ENCODE measurements at places on chromosomes 3 and 15.

DNA sequence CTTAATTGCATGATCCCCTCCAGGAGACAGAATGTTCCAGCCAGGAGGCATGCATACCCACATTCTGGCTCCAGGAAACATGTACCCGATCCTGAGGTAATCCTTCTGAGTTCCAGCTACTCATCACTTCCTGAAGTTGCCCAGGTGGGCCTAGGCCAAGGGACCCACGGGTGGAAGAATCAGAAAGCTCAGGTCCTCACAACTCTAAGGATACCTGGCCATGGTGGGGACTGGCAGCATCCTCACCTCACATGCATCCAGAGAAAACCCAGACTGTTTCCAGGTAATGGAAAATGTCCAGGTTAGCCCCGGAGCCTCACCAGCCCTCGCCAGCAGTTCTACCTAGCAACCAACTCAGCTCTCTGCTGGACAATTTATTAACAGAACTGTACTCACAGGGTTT is 78.2 kb downstream of the DAPK2 start:
- no peak for DNase-seq

DNA sequence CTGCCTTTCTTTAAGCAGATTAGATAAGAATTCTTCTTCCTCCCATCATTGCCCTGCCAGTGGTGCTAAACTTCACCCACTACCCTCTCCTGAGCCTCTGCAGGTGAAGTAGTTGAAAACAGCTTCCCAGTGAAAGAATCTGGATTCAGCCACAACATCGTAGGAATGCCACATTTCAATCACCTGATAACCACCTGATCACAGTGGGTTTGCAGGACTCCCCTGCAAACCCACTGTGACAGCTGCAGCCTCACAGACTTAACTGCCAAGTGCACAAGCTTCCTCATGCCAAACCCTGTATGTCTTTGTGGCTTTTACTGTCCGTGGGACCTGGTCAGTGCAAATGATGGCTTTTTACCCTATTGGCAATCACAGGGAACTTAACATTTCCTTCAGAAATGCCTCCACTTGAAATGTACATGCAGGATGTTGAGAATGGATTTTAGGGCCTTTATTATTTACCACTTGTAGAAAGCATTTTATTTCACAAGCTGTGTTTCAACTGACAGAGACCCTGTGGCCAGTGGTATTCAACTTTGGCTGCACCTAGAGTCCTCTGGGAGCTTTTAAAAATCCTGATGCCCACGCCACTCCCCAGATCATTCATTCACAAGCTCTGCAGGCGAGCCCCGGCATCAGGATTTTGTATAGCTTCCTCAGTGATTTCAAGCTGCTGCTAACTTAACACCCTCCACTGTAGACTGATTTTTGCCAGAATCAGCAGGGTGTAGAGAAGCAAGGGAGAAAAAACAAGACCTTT is 49.1 kb downstream of the OXNAD1 start:
- DNase-seq = no peak

- no peak for DNase-seq
Measured at GRCh38 chr15:25803541-25803940, 59.6 kb downstream of the ATP10A start.

- no peak for DNase-seq
Measured at GRCh38 chr15:88465633-88466224, 1.5 kb downstream of the MRPL46 start.

GRCh38 chr15:89772932-89773583 is 3.1 kb upstream of the MESP2 start:
- no peak for DNase-seq

GRCh38 chr3:189195302-189195701 is 23.5 kb downstream of the TPRG1 start:
- DNase-seq = no peak

GRCh38 chr3:27715454-27715806 is 6.7 kb downstream of the EOMES start:
- no peak for DNase-seq

GRCh38 chr15:70382009-70382749 is 284.5 kb upstream of the TLE3 start:
- no peak for DNase-seq

DNA sequence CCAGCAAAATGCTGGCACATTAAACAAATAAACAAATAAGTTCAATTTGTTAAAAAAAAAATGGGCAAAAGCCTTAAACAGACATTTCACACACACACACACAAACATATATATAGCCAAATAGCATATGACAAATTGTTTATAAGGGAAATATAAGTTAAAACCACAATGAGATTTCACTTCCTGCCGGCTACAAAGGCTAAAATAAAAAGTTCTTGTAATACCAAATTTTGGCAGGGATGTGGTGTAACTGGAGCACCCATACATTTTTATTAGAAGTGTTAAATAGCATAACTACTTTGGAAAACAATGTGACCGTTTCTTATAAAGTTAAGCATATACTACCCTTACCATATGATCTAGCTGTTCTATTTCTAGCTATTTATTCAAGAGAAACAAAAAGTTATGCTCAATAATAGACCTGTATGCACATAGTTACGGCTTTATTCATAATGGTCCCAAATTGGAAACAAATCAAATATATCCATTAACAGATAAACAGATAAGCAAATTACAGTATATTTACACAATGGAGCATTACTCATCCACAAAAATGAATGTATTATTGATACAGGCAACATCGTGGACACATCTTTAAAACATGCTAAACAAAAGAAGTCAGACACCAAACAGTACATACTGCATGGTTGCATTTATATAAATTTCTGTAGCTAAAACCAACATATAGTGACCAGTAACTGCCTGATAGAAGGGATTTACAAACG is 93.9 kb downstream of the EOMES start:
- DNase-seq = no peak

GRCh38 chr3:14483286-14483685 is 56.9 kb downstream of the GRIP2 start:
- no peak for DNase-seq

GRCh38 chr3:105747060-105747541 is 121.7 kb downstream of the CBLB start:
- no peak for DNase-seq

GRCh38 chr15:64144565-64145281 is 6.8 kb upstream of the SNX22 start:
- no peak for DNase-seq

DNA sequence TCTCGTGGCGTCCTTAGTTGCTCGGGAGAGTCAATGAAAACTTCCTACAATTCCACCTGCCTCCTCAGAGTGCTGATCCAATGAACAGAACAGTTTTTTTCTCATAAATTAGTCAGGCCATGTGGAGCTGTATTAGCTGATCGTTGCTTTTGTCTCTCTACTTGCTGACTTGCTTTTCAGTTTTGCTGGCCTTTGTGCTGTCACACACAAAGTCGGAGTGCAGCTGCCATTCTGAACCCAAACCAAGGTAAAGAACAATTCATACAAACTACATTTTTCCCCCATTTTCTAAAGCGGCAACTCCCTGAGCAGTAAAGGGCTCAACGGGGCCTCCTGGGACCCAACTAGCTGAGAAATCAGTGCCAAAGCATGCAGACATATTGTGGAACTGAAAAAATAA is 43.1 kb downstream of the MEIS2 start:
- no peak for DNase-seq

- no peak for DNase-seq
Measured at GRCh38 chr3:155352900-155353490, 59.5 kb upstream of the STRIT1 start.

GRCh38 chr3:25474052-25474451 is 46.0 kb downstream of the RARB start:
- no peak for DNase-seq

DNA sequence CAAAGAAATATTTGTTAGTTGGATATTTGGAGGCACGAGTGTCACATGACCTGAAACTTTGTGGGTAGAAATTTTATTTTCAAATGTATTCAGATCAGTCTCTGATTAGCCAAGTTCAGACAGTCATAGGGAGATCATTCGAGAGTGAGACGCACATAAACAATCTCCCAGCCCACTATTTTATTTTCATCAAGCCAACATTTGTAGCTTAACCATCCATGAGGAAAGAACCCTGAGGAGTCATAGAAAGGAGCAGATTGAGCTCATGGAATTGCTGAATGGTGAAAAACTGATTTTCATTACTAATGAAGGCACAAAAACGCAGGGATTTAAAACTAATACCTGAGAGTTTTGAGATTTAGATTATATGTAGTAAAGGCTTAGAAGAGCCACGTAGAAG is 548.7 kb downstream of the NSUN3 start:
- DNase-seq = no peak

DNA sequence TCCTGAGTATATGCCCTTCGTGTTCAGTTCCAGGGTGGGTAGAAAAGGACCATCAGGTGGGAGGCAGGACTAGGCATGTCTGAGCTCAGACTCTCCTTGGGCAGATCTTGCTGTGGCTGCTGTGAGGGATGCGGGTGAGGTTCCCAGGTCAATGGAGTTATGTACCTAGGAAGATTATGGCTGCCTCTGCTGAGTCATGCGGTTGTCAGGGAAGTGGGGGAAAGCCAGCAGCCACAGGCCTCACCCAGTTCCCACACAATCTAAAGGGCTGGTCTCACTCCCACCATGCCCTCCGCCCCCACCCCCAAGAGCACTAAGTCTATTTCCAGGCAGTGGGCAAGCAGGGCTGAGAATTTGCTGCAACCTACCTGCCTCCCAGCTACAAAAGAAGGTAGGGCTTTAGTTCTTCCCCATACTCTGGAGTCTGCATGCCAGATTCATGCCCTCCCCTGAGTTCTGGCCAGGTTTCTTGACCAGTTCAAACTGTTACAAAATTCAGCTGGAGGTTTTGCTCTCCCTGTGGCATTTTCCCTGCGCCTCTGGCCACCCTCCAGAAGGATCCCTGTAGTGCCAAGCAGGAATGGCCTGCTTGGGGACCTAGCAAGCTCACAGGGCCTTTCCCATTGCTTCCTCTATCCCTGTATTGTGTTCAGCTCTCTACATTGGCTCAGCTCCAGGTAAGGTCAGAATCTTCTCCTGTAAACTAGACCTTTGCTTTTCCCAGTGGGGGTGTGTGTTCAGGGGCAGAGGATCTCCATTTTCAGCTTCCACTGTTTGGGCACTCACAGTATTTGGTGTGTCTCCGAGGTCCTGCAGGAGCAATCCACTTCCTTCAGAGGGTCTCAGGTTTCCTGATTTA is 12.7 kb upstream of the TMCO5A start:
- DNase-seq = no peak

DNA sequence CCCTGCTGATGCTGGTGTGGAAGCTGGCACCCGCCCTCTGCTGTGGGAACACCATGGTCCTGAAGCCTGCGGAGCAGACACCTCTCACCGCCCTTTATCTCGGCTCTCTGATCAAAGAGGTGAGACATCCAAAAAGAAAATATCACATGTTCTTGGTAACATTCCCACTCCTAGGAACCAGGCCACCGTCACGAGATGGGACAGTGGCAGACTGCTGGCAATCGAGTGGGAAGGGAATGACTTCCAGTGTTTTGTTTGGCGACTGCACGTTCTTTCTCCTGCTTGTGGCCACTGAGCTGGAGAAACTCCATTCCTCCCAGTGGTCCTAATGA is 14.3 kb downstream of the ALDH1A3 start:
- DNase-seq = no peak

DNA sequence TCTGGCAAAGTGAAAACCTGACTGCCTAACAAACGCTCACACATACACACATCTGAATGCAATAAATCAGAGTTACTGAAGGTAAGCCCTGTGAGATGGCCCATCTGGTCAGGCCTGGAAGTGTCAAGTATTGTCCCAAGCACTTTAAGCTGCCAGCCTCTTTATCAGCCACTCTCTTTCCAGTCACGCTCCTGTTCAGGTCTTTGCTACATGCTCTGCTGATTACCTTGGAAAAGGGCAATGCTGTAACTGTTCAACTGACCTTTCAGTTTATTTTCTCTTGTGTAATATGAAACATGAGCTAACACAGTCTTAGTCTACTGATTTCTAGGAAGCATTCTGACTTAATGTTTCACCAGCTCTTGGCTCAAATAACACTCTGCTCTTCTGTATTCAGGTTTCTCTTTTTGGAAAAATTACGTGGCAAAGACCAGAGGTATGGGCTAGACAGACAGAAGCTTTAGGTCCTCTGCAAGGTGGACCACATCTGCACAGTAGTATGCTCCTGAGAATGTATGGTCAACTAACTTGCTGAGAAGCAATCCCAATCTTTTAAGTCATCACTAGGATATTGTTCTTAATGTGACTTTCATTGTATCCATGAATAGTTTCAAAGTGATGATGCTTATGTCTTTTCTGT is 44.5 kb downstream of the GBE1 start:
- no peak for DNase-seq

- no peak for DNase-seq
Measured at GRCh38 chr3:23128655-23129054, 74.5 kb upstream of the UBE2E2 start.

- DNase-seq = no peak
Measured at GRCh38 chr3:133782454-133782853, 23.2 kb upstream of the SRPRB start.

GRCh38 chr3:186534113-186534669 is 10.0 kb downstream of the CRYGS start:
- DNase-seq = no peak

DNA sequence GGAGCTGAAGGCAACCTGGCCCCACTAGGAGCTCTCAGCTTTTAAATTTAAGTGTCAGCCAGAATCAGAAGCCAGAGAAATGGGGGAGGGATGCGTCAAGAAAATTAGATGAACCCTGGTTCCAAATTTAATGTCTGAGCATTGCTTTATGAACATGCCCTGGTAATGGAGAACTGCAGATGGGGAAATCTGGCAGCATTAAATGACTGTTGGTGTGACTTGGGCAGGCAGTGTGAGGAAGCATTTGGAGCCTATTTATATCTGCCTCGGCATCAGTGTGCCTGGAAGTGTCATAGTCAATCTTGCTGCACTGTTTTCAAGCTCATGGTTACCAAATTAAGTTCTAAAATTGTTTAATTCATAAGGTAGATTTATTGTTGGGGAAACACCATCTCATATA is 29.0 kb downstream of the NME9 start:
- DNase-seq = no peak

GRCh38 chr3:36954452-36955134 is 9.7 kb upstream of the TRANK1 start:
- no peak for DNase-seq

DNA sequence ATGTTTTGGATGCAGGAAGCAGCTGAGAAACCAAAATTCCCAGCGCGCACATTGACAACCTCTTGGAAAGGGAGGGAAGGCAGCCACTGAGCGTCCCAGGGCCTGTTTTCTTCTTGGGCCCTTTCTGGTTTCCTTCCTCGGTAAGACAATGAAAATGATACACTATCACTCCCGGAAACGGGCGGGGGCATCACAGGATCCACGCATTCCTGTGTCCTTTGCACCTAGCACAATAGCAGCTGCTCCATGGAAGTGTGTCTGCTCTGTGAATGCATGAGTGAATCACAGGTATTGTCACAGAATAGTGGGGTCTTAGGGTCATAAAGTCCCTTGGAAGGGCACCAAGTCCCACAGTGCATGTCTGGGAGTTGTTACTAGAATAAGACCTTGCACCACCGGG is 6.3 kb upstream of the ITPKA start:
- no peak for DNase-seq

GRCh38 chr3:86792316-86792715 is 198.6 kb downstream of the VGLL3 start:
- no peak for DNase-seq

- DNase-seq = no peak
Measured at GRCh38 chr15:54462511-54462913, 484.3 kb downstream of the UNC13C start.

All from stimulated activated CD8-positive, alpha-beta memory T cell treated with anti-CD3 and anti-CD28 coated beads, Interleukin-7, amount 100 ng/mL, for 1 hour (primary cell).